ENCODE measurements at places on chromosomes 6 and 20. TPM values are rescaled to one million over a fixed set of nuclear protein-coding genes. Genes with fewer than 3 reads are reported as not detected.

DNA sequence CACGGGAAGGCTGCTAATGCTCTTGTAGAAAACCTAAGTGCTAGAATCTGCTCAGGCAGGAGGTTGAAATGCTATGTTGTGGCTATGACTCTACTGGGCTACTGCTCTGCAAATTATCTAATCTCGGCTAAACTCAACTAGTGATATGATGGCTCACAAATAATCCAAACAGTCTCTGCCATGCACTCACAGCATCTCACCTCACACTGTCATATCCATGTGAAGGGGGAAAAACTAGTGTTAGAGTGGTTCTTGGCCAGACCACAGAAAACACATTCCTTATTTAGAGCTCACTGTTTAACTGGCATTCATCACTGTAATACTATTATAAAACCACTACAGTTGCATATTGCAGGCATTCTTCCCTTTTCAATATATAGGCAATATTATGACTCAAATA is 81.8 kb upstream of the DST start:
- no peak for DNase-seq

- no peak for DNase-seq
Observed at GRCh38 chr6:5190507-5190906, 70.2 kb downstream of the LYRM4 start.

DNA sequence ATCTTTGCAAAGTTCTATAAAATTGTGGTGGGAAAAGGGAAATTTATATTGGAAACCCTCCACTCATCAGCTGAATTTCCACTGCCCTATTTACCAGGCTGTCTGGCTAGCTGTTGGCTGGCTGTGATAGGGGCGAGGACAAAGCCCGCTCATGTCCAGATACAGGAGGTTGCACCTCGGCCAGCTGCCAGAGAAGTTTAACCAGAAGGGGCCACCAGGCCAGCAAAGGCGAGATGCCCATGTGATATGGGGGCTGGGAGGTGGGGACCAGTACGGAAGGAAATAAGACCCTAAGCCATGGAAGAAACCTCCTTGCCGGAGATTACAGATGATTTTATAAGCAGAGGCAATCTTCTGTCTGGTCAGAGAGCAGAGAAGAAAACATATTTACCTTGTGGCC is 143.8 kb downstream of the FNDC1 start:
- no peak for DNase-seq

JPH2 gene
- 0.07 TPM for total RNA-seq

All from activated CD4-positive, alpha-beta T cell treated with anti-CD3 and anti-CD28 coated beads for 36 hours (primary cell).